Osteoblast (primary cell): ENCODE measurements at places on chromosomes 6 and 20. TPM values are rescaled to one million over a fixed set of nuclear protein-coding genes. Genes with fewer than 3 reads are reported as not detected.

GRCh38 chr6:20260360-20260759 is 48.1 kb upstream of the MBOAT1 start:
- DNase-seq: no peak

DNA sequence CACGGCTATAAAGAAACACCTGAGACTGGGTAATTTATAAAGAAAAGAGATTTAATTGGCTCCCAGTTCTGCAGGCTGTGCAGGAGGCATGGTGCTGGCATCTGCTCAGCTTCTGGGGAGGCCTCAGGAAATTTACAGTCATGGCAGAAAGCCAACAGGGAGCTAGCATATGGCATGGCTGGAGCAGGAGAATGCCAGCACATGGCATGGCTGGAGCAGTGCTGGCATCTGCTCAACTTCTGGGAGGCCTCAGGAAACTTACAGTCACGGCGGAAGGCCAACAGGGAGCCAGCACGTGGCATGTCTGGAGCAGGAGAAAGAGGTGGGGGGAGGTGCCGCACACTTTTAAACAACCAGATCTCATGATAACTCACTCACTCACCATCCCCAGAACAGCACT is 32.5 kb upstream of the DACT2 start:
- DNase-seq: no peak

DNA sequence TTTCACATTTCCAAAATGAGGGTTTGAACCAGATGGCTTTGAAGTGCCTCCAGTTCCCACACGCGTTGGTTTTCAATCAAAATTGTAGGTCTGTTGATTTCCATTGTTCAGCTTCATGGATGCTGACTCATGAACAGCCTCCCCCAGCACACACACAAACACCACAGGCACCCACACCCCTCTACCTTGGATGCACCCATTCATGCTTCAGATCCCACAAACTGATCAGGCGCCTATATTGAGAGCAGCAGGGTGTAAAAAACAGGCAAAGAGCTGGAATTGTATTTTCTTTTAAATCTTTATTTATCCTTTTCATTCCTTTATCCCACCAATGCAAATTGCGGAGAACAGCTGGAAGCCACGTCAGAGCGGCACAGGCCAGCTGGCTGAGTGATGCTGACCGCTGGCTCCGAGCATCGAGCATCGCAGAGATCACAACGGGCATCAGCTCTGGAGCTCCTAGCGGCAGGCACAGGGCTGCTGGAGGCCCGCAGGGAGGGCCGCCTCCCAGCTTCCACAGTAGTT is 29.3 kb upstream of the TBC1D7 start:
- peak; percentile 81 for DNase-seq

DNA sequence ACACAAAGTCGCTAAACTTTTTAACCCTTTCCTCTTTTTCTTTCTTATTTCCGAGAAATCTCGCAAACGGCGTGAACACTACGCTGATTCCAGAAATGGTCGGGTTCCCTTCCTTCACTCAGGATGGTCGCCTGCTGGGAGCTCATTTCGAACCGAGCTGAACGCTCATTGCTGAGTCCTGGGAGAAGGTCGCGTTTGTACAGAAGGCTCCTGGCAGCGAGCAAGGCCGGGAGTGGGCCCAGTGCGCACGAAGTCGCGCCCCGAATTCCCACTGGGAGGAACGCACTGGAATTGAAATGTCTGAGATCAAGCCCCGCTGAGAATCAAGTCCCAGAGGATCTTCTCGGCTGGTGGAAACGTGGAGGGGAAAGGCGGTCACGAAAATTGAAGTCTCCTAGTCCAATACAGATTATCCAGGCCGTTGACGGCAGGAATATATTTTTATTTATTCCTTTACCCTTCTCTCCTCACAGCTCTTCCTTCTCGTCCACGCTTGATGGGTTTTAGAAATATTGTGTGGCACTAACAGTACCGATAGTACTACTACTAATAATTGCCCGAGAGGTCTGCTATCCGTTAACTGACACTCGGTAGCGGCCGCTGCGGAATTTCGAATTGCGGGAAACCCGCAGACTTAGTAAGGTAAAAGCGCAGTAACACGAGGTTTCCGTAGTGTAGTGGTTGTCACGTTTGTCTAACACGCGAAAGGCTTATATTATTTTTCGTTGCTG is 207.2 kb upstream of the ZNF184 start:
- peak; percentile 22 for DNase-seq

- no peak for DNase-seq
These were observed 30.7 kb downstream of the KIF25 start for GRCh38 chr6:168028181-168028580.

DNA sequence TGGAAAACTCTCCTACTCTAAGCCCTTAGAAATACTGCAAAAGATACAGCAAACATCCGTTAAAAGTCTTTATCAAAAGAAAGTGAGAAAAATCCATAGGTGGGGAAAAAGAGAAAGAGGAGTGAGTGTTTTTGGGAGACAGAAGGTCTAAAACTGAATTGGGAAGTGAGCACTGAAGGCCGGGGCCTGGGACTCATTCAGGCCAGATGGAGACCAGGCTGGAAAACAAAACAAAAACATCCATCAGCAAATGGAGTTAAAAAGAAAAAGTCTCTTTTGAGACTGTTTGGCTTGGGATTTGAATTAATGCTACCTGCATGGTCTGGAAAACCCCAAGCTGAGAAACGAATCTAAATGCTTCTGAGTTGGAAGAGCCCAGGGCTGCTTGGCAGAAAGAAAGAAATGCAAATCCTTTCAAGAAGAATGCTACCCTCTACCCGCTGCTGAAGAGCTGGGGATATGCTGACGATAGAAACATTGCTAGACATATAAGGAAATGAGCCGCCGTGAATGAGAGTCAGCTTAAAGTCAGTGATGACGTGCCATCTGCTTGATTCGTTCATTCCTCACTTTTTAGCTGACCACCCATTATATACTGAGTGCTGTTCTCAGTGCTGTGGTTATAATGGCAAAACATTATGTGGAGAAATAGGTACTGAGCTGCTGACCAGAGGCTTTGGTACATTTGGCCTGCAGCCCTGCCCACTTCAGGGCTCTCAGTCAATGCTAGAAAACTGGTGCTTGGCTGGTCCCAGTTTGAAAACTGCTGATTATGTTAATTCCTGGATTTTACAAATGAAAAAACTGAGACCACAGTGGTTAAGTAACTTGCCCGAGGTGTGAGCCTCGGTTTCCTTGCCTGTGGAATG is 28.0 kb upstream of the TULP4 start:
- peak; percentile 89 for DNase-seq

GRCh38 chr6:135451617-135452190 is 45.8 kb downstream of the AHI1 start:
- DNase-seq: peak; percentile 1

DNA sequence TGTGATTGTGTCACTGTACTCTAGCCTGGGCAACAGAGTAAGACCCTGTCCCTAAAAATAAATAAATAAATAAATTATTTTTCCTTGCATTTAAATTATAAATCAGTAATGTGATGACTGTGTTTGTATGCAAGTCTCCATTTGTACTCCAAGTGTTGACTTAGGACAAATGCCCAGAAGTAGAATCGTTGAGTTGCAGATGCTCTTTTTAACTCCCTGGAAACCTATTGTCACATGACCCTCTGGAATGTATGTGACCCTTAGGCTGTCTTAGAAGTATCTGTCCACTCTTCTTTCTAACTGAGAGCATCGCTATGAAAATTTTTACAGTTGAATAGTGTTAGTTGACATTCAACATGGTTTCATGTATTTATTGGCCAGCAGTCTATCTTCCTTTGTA is 18.8 kb downstream of the OR2A4 start:
- no peak for DNase-seq

GRCh38 chr20:7195704-7196103 is 428.2 kb downstream of the BMP2 start:
- peak; percentile 34 for DNase-seq

GRCh38 chr6:112956696-112957535 is 609.8 kb downstream of the RFPL4B start:
- DNase-seq: peak; percentile 25

DNA sequence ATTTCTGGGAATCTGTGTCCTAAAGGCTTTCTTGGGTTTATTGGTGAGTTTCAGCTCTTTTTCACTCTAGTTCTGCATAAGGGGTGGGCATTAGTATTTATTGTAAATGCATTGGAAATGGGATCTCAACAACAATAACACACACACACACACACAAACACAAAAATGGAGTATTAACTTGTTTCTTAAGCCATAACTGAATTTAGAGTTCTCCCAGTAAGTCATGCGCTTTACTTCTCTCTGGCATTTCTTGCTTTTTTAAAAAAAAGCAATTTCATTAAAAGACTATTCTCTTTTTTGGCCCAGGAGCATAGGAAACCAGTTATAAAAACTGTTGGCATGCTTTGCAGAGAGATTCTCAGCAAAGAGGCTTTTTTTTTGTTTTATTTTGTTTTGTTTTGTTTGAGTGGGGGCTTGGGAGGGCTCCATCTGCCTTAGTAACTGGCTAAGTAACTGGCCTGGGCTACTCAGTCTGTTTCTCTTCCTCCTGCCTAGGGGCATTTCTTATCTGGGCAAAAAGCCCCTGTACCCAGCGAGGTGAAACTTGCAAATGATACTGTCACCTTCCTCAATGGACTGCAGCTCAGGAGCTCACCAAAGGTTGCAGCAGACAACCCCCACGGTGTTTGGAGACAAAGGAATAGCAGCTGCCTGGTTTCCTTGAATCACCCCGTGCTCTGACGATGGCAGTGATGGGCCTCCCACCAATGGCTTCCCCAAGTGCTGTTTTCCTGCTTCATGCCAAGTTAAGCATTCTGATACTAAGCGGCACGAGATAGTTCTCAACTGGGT is 128.5 kb downstream of the BCAS1 start:
- DNase-seq: peak; percentile 50

GRCh38 chr6:28886079-28886439 is 37.7 kb downstream of the TRIM27 start:
- no peak for DNase-seq

DNA sequence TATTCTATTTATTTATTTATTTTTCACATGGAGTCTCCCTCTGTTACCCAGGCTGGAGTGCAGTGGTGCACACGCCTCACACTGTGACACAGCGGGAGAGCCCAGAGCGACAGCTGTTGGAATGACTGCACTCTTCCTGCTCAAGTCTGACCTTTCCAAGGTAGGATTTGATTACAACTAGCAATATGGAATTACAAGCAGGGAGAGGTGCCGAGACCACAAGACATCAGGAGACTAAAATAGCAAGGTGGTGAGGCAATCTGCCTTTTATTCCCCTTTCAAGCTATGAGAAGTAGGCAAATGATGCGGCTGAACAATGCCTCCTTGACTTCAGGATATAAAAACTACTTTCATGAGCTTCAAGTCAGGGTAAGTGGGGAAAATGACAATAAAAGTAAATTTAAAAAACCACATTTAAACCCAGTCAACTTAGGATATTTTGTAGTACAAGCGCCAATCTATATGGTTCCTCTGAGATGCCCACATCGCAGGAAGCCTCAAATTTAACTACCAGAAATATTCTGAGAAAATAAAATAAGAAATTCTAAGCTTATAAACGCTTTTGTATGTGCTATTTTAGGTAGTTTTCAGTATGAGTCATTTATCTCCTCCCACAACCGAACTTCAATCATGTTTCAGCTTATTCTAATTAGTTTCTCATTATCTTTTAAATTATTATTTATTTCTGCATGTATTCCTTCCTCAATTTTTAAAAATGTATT is 146.9 kb upstream of the SGK1 start:
- no peak for DNase-seq

DNA sequence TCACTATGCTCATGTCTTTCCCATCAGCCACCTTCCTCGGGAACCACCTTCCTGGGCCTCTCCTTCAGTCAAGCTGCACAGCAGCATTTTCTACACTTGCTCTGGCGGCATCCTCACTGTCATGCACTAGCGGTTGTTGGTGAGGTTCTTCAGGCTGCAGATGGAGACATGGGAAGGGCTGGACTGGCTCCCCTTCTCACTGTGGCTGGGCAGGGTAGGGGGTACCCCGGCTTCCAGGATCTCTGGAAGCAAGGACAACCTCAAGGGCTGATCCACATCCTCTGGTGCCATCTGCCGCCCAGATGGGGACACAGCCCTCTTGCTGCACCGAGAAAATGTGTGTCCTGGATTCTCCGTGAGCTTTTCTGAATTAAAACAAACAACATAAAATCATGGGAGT is 180.1 kb upstream of the RNF24 start:
- no peak for DNase-seq

DNA sequence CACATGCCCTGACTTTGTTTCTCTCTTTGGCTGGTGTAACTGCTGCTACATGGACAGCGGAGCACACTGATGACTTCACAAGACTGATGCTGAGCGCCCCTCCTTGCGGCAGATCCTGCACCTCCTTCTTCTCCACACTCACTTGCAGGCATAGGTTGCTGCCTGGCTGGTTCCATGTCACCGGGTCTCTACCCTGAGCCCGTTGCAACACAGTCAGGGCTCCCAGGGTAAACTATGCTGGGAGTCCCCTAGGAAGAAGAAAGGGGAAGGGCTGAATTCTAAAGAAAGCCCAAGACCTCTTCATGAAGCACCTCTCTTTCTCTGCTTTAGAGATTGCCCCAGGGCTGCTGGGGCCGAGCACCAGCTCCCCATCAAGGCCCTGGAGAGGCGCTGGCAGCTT is 83.3 kb upstream of the DUSP22 start:
- no peak for DNase-seq

The HLA-B gene
- total RNA-seq: 455 and 510 TPM in 2 replicates

The DDR1 gene
- 13.0 and 22.4 TPM in 2 replicates for total RNA-seq

The TTK gene
- total RNA-seq: 4.0 and 4.4 TPM in 2 replicates

The RBBP8NL gene
- not detected in 2 replicates for total RNA-seq

The SLC35F1 gene
- under 0.01 TPM in 1 of 2 replicates, not detected in the other for total RNA-seq
